ENCODE measurements at places on chromosomes 3 and 15. TPM values are rescaled to one million over a fixed set of nuclear protein-coding genes. Genes with fewer than 3 reads are reported as not detected.

PLSCR5 gene
- polyA plus RNA-seq, result not detected

DNA sequence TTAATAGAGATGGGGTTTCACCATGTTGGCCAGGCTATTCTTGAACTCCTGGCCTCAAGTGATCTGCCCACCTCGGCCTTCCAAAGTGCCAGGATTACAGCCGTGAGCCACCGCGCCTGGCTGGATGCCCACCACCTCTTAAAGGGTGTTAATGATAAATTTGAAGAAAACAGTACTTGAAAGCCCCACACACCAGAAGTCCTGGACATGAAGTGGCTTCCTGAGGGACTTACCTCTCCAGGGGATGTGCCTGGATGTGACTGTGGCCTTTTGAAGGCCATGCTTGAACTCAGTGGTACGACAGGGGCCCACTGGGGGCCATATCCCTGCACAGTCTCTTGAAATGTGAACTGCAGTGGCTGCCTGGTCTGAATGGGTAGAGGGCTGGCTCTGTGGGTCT is 18.2 kb downstream of the IRAK2 start:
- no peak for DNase-seq

CACNA1D gene
- 0.85 TPM for polyA plus RNA-seq

DNA sequence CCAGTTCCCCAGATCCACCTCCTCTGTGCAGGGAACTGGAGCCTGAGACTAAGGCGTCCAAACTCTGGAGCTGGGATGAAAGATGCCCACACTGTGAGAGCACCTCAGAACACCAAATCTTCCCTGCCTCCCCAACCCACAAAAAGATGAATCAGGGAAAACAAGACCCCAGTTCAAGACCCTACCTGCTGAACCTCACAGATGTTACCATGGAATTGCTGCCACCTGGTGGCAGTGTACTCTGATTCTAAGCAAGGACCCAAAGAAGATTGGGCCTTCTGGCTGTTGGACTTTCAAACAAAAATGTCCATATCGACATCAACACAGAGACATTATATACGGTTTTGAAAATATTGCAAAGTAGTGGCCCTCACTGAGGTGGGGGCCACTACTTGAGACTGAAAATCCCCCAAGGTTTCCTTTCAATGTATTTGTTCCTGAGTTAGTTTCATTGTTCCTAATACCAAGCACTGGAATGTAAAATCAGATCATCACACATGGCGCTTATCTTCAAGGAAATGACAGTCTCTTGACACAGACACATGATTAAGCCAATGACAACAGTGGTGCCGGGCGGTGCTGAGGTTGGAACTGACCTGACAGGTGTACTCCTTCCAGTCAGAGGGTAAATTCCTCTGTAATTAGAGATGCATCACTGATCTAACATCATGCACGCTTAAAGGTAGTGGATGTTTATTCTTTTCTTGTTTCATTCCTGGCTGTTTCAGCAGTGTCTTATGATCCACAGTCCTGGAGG is 67.6 kb downstream of the SLC6A11 start:
- peak; percentile 10 for DNase-seq

DNA sequence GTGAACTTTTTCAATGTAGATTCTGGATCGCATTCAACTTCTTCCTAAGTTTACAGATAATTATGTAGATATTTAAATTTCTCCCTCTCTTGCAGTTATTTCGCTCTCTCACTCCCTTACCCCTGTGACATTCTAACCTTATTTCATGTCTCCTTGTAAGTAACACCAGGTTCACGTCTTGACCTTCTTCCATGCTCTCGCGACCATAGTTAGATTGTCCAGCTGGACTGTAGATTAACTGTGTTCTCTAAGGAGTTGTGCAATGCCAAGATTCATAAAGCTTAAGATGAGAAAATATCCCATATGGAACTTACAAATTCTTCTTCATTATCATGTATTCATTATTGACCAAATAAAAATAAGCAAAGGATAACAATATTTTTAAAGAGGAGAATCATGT is 430.5 kb downstream of the GABRG3 start:
- peak; percentile 32 for DNase-seq

ZNF501 gene
- 0.95 TPM for polyA plus RNA-seq

DNA sequence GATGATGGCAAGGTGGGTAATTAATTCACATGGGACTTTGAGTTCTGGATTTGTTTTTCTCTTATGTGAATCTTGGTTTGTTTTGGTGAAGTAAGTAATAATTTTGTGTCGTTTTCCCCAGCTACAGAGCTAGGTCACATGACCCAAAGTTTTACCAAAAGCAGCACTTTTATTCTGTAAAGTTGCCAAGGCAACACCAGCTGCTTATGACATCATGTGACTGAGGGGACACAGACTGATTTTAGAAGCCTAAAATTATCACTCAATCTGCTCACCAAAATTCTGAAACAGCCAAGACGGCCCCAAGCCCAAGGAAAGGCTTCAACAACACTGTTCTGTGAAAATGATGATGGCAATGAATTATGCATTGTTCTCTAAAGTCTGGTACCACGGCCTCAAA is 63.9 kb downstream of the MEX3B start:
- DNase-seq, result no peak

CASR gene
- not detected for polyA plus RNA-seq

All from stomach (tissue), 19 donors.